ENCODE measurements at places on chromosomes 6 and 20.

GRCh38 chr6:15299430-15300131, 53.7 kb downstream of the JARID2 start:
- no peak for DNase-seq

DNA sequence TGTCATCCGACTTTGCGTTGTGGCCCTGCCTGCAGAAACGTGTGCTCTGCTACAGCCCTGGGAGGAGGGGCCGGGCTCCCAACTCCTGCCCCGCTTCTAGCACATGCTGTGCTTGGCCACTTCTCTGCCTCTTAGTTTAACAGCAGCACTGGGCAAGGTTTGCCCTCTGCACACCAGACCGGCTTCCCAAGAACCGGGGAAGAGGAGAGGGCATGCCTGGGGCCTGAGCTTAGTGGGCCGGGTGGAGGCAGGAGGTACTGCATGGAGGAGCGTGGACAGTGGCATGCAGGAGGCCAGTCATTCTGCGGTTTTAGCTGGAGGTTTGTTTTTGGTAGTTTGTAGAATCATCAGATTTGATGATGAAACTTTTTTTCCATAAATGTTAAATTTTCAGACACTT, 45.5 kb downstream of the CEP43 start:
- no peak for DNase-seq

- DNase-seq = no peak
Observed at GRCh38 chr6:45836984-45837383, 178.7 kb downstream of the CLIC5 start.

GRCh38 chr20:36465109-36466080, 75.9 kb upstream of the MYL9 start:
- peak; percentile 82 for DNase-seq

DNA sequence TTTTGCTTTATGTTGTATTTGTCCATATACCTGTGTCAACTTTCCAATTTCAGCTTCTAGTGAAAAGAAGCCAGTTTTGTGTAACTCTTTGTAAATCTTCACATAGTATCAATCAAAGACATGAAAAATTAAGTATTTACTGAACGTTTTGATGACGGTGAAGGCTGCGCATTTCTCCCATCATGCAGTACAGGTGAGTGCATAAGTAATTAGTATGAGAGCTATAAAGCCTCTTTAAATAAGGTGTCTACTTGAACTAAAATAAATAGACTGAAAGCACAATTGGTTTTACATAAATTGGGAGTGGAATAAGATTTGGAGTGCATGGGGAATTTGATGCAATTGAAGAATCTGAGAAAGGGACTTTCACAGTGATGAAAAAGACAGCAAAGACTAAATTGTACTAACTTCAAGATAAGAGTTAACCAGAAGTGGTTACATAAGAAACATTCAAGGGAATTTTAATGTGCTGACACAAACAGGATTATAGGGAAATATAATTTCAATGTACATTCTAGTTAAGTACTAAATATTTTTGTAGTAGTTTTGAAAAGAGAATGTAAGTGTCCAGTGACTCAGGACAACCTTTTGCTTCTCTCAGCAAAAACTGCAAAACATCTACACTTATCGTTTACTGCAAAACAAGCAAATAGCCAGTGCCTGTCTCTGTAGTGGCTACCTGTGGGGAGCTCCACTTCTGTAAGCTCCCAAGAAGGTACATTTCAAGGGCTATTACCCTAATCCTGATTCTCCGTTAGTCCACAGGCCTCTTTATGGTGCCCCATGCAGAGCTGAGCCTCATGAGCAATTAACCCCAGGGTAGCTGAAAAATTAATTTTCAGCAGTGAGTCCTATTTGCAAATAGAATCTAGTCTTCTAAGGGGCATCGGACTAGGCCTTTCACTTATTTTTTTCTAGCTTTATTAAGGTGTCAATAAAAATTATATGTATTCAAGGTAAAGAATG, 13.0 kb downstream of the TENT5A start:
- DNase-seq = no peak

- DNase-seq = peak; percentile 75
Observed at GRCh38 chr20:16694161-16694560, 35.7 kb upstream of the SNRPB2 start.

- no peak for DNase-seq
Observed at GRCh38 chr20:54205450-54205849, 2.4 kb upstream of the PFDN4 start.

DNA sequence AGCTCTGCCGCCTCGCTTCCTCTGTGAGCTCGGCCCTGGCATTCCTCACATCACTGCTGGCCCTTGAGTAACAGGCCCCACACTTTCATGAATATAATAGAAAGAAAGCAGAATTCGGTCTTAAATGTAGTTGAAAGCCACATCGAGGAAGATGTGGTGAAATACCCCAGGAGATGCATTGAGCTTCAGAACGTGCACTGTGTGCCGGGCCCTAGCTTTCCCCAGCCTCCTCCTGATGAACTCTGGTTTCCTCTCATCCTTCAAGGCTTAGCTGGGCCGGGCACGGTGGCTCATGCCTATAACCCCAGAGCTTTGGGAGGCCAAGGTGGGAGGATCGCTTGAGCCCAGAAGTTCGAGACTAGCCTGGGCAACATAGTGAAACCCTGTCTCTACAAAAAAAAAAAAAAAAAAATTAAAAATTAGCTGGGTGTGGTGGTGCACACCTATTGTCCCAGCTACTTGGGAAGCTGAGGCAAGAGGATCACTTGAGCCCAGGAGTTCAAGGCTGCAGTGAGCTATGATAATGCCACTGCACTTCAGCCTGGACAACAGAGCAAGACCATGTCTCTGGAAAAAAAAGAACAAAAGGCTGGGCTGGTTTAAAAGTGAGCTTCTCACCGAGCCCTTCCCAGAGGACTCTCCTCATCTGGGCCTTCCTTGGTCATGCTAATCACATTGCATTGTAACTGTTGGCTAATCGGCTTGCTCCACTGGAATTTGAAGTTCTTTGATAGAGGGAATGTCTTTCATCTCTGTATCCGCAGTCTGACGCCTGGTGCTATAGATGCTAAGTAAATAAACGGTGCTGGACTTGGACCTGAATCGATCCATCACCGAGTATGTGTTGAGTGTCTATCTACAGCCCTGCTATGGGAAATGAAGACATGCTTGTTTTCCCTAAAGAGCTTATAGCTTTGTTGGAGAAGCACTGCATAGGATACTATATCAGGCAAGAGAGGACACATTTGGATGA, 43.8 kb upstream of the FOXQ1 start:
- no peak for DNase-seq

DNA sequence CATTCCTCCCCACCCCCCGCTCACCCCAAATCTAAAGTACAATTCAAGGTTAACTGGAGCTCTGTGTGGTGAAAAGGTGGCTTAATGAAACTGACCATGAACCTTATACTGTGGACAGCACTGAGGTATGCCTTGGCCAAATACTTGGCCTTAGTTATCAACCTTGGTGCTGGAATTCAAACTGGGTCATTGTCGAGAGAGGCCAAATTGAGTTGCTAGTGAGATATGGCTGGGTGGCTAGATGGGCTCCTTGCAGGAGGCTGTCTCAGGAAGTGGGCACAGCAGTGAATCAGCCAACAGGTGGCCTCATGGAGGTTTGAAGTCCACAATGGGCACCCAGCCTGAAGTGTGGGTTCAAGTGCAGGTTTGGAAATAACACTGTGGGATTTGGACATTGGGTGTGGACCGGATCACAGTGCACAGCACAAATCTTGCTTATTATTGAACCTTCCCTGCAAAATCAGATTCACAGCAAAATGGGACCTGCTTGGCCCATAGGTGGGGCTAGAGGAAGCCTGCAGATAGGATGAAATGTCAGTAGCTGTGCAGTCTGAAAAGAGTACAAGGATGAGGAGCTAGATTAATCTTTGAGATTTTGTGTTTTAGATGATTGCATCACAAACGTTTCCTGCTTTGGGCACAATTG, 5.6 kb upstream of the BTBD3 start:
- no peak for DNase-seq

DNA sequence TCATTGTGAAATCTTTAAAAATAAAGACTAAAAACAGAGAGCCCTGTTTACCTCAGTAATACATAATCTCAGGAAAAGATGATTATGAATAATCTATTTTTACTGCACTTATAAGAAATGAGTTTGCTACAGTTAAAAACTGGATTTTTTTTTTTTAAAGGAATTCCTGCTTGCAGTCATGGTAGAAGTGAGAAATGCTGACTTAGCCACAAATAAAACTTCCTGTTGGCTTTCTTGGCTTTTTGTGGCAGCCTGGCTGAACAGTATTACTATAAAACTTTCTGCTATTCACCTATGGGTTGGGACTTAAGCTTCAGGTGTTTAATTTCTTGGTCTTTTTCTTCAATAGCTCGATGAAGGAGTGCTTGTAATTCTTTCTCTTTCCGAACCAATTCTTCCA, 12.0 kb upstream of the MAP7 start:
- DNase-seq = no peak

- DNase-seq = no peak
Observed at GRCh38 chr6:145947108-145947720, 16.9 kb downstream of the SHPRH start.

DNA sequence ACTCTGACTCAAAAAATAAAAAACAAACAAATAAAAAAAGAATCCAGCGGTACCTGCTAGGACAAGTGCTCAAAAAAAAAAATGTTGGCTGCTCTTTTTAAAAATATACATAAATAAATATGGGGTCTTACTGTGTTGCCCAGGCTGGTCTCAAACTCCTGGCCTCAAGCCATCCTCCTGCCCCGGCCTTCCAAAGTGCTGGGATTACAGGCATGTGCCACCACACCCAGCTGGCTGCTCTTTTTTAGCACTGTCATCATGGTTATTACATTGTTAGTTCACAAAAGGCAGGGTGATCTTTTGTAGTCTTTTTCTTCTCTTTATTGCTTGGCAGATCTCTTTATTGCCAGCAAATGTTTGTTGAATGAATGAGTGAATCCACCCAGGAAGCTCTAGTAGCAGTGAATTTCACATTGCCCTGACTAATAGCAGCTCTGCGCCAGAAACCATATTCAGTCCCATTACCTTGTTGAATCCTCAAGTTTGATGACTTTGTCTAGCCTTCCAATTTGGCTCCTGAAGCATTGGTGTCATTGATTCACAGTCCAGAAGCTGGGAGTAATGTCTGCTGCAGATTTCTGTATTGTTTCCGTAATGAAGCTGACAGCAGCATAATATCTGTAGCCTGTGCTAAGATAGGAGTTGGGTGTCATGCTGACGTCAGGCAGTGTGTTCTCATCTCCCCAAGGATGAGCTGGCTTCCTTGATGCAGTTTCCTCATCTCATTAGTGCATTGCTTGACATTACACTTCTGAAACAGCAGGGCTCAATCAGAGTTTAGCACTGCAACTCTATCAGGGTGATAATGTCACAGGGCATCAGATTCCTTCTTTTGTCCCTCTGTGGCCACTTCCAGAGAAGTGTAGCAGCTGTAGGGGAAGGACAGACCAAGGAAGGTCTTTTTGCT, 84.9 kb upstream of the TGM3 start:
- DNase-seq = no peak

GRCh38 chr6:156767603-156768467, 9.3 kb upstream of the ARID1B start:
- no peak for DNase-seq

- no peak for DNase-seq
Observed at GRCh38 chr6:75446241-75446880, 47.2 kb downstream of the FILIP1 start.

DNA sequence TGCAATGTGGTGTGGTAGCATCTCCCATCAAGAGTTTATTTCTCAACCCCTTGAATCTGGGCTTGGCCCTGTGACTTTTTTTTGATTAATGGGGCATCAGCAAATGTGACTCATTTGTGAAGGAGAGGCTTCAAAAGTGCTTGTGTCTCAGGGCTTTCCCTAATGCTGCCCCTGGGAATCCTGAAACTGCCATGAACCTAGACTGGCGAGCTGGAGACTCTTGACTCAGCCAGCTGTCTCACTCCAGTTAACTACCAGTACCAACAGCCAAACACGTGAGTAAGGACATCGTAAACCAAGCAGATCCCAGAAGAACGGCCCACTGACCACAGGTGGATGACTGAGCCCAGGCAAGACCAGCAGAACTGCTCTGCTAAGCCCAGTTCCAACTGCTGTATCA, 72.8 kb upstream of the ADTRP start:
- no peak for DNase-seq

GRCh38 chr20:10448270-10449156, 13.4 kb downstream of the SLX4IP start:
- DNase-seq = no peak

- no peak for DNase-seq
Observed at GRCh38 chr6:170461556-170462365, 91.3 kb downstream of the PSMB1 start.

DNA sequence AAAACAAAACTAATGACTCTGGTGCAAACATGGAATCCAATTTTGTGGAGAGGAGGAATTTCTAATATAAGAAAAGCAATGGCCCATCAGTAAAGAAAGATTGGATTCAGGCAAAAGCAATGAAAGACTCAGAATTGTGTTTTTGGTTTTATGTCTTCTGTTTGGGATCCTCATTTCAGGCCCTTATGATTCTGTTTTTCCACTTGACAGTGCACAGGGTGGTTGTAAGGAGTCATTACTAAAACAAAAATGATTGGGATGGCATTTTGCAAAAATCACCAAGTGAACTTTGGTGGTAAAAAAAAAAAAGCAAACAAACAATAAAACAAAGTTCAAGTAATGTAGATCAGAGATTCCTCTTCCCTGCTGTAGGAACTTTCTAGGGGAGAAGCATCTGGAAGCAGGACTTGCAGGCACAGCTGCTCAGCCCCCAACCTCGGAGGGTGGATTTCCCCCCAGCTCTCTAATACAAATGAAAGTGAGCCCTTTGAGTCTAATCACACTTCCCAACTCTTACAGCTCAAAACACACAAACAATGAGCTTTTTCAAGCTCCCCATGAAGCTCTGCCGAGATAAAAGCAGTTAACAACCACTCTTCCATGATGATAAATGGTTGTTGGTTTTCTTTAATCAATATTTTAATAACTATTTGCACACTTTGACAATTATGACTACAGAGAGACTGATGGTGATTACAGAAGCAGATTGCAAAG, 177.7 kb downstream of the ZDHHC14 start:
- no peak for DNase-seq

DNA sequence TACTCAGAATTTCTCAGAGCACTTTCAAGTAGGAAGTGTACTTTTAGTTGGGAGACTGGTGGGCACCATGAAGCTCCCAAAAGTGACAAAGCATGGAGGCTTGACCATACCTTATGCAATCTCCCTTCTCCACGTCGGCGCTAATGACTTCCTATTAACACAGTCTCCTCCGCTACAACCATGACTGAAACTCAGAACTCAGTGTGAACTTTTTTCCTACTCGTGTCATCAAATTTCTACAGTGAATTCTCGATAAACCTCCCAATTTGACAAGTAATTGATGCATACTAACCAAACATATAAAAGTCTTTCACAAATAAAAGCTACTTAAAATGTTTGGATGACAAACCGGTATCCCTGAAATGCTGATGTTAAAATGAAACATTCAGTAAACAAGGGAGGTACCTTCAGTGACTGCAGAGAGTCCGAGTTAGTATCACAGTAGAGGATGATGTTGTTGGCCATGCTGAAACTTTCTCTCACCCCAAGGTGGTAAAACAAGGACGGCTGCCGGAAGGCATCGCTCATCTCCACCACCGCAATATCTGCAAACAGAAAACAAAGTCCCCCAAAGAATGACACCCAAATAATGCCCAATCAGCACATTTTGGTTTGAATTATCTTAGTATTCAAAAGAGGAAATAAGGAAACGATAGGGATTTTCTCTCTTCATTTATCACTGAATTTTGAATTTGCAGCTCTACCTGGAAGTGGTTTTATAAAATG, 72.1 kb downstream of the MAP3K5 start:
- peak; percentile 7 for DNase-seq

All from umbilical cord (tissue), 2 donors.